Endothelial cell (in vitro differentiated cells): ENCODE measurements at places on chromosomes 5 and 9.
A peak's percentile ranks its signal among the peaks of the same experiment; 100 is the strongest.

DNA sequence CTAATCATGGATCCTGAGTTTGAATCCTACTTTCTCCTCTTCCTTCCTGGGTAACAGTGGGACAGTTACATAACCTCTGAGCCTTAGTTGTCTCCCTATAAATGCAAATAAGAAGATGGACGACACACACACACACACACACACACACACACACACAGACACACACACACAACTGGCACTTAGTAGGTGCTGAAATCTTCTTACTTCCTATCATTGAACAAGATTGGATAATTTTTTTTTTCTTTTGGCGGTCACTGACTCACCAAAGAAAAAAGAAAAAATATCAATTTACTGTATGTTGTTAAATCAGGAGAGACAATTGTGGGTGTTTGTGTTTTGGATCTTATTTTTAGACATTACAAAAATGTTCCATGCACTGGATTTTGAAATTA lies 28.4 kb upstream of the TNFSF8 start:
- DNase-seq = no peak

- DNase-seq = no peak
Observed at GRCh38 chr5:174479325-174479724, 245.1 kb upstream of the MSX2 start.

DNA sequence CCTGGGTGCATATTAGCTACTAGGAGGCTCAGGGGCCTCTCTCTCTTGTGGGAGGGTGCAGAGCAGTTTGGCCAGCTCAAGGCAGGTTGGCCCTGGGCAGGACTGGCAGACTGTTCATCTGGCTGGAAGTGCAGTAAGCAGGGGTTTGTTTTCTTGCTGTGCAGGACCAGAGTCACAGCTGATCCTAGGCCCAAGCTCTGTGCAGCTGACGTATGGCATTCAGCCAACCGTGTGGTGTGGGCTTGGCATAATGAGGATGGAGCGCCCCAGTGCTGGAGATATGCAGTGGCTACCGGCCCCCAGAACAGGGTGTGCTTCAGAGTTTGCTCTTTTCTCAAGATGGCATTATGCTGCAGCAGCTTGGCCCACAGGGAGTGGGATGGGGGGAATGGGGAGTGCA lies 31.0 kb upstream of the PHF24 start:
- no peak for DNase-seq

DNA sequence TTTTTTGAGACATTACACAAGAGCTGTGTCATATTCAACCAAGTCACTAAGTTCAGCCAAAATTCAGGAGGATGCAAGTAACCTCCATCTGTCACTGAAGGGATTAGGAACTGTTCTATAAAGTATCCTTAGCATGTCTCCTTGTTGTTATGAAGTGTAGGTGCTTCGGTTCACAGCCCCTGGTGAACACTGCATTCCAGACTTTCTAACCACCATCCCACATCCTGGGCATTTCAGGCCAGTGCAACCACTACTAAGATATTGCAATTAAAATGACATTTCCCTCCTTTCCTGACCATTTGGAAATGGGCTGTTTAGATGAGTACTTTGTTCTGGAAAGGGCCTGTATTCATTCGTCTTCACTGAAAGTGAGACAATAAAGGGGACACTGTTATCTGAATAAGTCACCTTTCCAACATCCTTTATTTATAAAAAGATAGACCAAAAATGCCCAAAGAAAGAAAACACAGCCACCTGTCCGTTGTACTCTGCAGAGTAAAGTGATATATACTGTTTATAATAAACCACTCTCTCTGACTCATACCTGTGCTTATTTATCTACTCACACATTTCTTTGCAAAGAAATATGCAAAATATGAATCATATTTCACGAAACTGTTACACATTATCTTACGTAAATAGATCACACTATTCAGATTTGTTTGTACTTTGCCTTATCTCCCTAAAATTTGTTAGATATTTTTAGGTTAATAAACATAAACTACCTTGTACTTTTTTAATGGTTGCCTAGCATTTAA lies 861.9 kb downstream of the CDH18 start:
- no peak for DNase-seq

GRCh38 chr9:110126986-110127864 lies 80.7 kb downstream of the C9orf152 start:
- DNase-seq = peak; percentile 67

- DNase-seq = no peak
Observed at GRCh38 chr5:90390326-90390725, 19.2 kb downstream of the CETN3 start.

DNA sequence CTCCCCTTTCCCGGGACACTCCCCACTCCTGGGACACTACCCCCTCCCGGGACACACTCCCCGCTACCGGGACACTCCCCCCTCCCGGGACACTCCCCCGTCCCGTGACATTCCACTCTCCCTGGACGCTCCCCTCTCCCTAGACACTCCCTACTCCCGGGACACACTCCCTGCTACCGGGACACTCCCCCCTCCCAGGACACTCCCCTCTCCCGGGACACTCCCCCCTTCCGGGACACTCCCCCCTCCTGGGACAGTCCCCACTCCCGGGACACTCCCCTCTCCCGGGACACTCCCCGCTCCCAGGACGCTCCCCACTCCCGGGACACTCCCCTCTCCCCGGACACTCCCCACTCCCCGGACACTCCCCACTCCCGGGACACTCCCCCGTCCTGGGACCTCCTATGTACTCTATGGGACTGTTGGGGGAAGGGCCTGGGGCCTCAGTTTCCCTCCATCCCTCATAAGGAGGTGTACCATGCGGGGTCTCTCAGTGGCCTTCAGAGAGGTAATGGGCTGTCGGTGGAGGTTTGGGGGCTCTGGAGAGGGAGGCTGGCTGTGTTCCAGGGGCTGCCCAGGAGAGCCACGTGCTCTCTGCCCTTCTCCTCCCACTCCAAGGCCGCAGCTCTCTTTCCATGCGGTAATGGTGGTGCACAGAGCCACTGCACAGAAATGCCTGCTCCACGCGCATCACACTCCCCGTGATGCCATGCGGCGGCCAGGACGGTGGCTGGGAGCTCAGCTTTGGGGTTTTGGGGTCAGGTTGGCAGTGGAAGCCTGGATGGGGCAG lies 96.2 kb downstream of the RXRA start:
- DNase-seq = no peak

DNA sequence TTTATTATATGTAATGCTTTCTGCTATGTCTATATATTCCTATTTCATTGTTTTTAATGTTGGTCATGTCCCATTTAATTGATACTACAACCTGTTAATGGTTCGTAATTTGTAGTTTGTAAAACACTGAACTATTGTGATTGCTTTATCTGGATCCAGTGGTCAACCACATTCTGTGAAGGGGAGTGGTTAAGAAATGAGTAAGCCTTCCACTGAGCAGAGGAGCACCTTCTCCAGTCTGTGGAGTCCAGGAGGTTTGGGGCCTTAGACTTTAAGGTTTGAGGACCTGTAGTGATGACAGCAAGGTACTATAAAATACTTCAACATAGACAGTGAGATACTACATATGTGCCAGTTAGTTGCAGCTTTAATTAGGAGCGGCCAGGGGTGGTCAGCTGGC lies 67.7 kb upstream of the RAD23B start:
- DNase-seq = no peak

GRCh38 chr5:111232311-111233051 lies 8.3 kb downstream of the CAMK4 start:
- DNase-seq = no peak

DNA sequence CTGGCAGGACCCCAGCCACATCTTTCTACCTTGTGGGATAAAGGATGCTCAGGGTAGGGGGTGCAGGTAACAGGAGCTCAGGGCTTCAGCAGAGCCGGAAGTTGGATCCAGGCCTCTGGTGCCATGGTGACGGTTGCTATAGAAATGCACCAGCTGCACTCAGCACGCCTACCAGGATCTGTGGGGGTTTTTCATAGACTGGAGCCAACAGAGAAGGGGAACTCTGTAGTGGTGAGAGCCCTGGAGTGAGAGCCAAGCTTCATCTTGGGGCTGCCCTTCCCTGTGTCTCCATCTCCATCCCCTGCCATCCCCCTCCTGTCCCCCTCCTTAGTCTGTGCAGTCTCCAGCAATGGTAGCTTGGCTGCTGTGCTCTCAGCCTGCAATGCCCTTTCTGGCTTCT lies 27.5 kb upstream of the BOD1 start:
- no peak for DNase-seq

GRCh38 chr9:110939047-110939446 lies 99.2 kb downstream of the LPAR1 start:
- DNase-seq = no peak

- DNase-seq = peak; percentile 51
Observed at GRCh38 chr9:132670457-132671391, at the start of gene GTF3C4. Gene GTF3C4, plus strand, starts transcription at chr9:132670464. Its CDS starts 135 bp downstream, at chr9:132670599.

- DNase-seq = peak; percentile 23
Observed at GRCh38 chr9:133991214-133991921, 756 bp downstream of the VAV2 start.

DNA sequence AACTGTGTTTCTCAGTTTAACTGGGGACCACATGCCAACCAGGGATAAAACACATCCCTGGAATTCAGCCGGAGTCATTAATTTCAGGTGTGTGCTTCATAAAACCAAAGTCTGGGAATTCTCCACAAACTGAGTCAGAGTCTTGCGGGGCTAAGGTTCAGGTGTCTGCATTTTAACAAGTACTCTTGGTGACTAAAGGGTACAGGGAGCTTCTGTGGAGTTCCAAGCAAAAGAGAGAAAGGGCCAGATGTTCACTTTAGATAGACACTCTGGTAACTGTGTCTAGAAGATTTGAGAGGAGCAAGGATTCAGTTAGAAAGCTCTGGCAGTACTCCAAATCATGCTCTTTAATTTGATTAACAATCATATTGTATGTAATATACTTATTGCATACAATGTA lies 4.0 kb downstream of the NADK2 start:
- no peak for DNase-seq

- DNase-seq = no peak
Observed at GRCh38 chr5:10489810-10490426, 48.2 kb downstream of the ROPN1L start.

- no peak for DNase-seq
Observed at GRCh38 chr5:58963361-58963760, 380.5 kb downstream of the RAB3C start.

- no peak for DNase-seq
Observed at GRCh38 chr5:116622375-116623050, 47.9 kb upstream of the SEMA6A start.

- DNase-seq = no peak
Observed at GRCh38 chr5:57696825-57697570, 214.4 kb upstream of the ACTBL2 start.

- no peak for DNase-seq
Observed at GRCh38 chr5:95256991-95257390, 27.9 kb downstream of the MCTP1 start.
